Type B pancreatic cell (in vitro differentiated cells): ENCODE measurements at places on chromosomes 7 and 10.

GRCh38 chr10:91782539-91782938, 15.7 kb upstream of the TNKS2 start:
- H3K36me3 ChIP-seq = no peaks in the 10 kb centered on the region
- DNase-seq = no peak
- no peak overlapping the region for H3K27ac ChIP-seq
- H3K27me3 ChIP-seq = no peaks in the 10 kb centered on the region
- H3K4me1 ChIP-seq = peaks cover 10% of the 10 kb centered on the region
- H3K4me3 ChIP-seq = no peak overlapping the region

DNA sequence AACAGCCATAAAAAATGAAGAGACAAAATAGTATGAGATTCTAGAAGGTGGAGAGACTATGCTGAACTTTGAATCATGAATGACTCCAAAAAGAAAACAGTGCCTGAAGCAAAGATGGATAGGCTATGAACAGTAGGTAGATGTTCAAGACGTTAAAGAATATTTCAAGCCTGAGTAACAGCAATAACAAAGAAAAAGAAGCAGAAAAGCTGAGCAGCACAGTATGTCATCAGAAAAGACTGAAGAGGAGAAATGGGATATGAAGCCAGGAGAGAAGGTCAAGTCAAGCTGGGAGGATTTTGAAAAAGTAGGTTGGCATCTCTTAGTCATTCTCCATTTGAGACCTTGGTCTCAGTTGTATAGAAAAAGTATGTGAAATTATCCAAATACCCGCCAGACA, 484.4 kb downstream of the SORCS1 start:
- H3K4me1 ChIP-seq = no peaks in the 10 kb centered on the region
- H3K36me3 ChIP-seq = no peaks in the 10 kb centered on the region
- H3K27ac ChIP-seq = no peak overlapping the region
- no peak for DNase-seq
- H3K27me3 ChIP-seq = peaks cover 5% of the 10 kb centered on the region

DNA sequence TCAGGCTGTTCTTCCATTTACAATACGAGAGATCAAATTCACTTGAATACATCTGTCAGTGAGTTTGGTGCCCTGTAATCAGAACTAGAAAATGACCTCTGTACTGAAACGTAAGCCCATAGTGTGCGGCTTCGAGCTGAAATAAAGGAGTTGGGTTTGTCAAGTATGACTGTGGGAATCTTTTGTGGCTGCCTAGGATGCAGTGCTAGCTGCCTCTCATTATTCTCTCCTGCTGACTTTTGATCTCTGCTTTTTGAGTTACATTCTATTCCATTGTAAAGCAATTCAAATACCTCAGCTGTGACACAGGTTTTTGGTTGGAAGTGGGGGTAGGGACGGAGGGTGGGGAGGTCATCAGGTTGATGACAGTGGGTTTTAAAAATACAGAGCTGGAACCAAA, 40.4 kb downstream of the ICA1 start:
- no peak overlapping the region for H3K27ac ChIP-seq
- H3K4me1 ChIP-seq = peaks cover 18% of the 10 kb centered on the region
- DNase-seq = no peak
- H3K36me3 ChIP-seq = no peaks in the 10 kb centered on the region

DNA sequence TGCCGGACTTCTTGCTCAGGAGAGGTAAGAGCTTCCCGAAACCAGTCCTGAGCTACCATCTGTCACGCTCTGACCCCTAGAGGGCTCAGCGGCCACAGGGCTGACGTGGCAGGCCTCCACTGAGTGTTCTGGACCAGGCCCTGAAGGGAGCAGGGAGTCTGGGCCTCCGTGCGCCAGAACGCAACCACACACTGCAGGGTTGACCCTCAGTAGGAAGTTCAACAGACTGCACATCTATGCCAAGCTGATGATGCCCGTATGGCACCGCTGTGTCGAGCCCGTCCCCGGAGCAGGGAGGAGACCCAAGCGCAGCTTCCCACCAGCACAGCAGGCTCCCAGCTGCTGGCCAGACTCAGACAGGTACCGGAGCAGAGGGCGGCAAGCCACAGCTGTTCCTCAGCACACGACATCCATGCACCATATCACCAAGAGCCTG, 39.2 kb downstream of the CAMK2B start:
- H3K36me3 ChIP-seq = no peaks in the 10 kb centered on the region
- no peak overlapping the region for H3K27ac ChIP-seq
- peaks cover 3% of the 10 kb centered on the region for H3K27me3 ChIP-seq
- H3K4me3 ChIP-seq = no peak overlapping the region
- peaks cover 4% of the 10 kb centered on the region for H3K4me1 ChIP-seq

DNA sequence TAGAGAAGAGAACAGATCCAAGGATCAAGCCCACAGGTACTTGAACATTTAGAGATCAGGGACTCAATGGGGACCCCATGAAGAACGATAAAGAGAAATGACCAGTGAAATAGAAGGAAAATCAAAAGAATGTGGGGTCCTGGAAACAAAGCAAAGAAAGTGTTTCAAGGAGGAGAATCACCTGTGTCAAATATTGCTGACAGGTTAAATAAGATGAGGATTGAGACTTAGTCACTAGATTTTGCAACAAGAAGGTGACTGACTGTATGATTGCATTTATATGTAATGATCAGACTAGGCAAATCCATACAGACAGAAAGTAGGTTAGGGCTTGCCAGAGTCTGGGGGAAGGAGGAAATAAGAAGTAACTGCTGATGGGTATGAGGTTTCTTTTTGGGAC, 254.9 kb upstream of the NPY start:
- no peak for DNase-seq
- H3K27me3 ChIP-seq = peaks cover 3% of the 10 kb centered on the region
- H3K4me1 ChIP-seq = peaks cover 9% of the 10 kb centered on the region

DNA sequence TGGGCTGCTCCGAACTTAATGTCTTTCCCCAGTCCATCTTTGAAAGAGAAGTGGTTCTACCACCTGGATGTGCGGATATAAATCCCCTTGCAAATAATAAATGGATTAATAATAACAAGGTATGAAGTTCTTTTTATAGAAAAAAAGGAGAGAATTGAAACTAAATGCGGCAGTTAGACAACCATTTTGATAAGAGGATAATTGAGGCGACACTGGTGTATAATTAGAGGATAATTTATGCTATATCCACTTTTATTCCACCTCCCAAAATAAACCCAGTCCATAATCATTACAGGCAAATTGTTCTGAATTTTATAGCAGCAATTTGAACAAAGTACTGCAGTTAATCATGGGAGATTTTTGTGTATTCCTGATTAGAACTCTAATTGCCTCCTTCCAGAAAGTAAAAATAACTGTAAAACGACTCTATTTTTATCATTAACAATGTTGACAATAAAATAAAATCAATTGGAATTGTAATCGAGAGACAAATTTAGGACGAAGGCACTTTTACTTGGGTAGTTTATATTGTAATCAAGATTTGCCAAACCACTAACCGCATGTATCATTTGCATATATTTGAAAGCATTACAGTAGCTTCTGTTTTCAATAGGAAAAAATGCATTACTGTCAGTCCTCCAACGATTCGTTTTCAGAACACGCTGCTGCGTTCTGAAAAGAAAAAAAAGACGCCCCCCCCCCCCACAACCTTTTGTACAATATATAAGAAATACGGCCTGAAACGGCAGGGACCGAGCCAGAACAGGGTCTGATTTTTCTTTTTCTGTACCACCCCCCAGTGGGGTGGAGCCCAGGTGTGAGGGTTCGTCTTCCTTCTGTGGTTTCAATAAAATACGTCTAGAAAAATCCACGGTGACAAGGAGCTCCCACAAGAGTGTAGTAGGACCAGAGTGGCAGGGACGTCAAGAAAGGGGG, 838 bp upstream of the DLX6 start:
- peaks cover 91% of the 10 kb centered on the region for H3K27me3 ChIP-seq
- no peak for DNase-seq
- H3K4me1 ChIP-seq = peaks cover 22% of the 10 kb centered on the region

DNA sequence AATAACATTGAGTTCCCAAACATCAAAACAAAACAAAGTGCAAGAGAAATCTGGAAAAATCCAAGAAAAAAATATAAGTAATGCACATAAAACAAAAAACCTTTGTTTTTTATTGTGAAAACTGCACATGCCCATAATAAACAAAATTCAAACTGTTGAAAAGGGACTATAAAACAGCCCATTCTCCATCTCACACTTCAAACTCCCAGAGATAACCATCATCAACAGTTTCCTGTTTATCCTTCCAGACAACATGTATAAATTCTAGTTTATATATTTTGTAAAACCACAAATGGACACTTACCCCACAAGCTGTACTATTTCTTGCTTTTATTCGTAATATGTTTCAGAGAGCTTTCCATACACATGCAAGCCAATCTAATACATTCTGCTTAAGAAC, 79.3 kb downstream of the DPY19L1 start:
- H3K4me3 ChIP-seq = no peak overlapping the region
- H3K4me1 ChIP-seq = no peaks in the 10 kb centered on the region
- H3K36me3 ChIP-seq = peaks cover 19% of the 10 kb centered on the region
- no peaks in the 10 kb centered on the region for H3K27me3 ChIP-seq
- no peak for DNase-seq

- no peaks in the 10 kb centered on the region for H3K4me1 ChIP-seq
- no peak overlapping the region for H3K27ac ChIP-seq
- no peaks in the 10 kb centered on the region for H3K27me3 ChIP-seq
- H3K4me3 ChIP-seq = no peak overlapping the region
These were observed 9.4 kb upstream of the TAS2R16 start for GRCh38 chr7:123004931-123005330.

DNA sequence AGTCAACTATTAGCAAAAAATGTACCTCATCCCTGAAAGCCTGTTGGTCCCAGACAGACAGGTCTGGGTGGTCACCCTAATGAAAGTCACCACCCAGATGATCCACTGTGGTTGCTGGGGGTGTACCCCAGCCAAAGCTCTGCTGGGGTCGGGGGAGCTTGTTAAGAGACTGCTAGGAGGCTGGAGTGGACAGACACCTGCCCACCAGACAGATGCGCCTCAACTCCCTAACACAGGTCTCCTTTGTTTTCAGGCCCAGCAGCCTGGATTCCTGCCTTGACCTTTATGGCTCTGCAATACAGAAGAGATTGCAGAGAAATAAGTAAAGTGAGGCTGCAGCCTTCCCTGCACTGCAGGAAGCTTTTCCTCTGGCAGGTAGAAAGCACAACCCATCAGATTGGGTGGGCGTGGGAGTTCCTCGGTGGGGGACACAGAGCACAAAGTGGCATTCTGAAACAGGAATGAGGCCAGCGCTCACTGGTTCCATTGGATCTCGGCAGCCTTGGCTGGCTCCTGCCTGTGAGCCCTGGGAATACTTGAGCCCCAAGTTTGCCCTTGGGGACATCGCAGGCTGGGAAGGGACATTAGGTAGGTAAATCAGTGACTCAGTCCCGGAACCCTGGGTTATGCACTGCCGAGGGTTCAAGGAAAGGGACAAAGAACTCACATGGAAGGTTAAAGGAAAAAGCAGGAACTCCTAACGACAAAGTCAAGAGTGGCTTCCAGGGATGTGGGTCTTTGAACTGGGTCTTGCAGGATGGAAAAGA, 18.0 kb upstream of the ZNF488 start:
- H3K27ac ChIP-seq = peak overlapping the region; percentile 81
- peak overlapping the region; percentile 25 for H3K4me3 ChIP-seq
- peak; percentile 59 for DNase-seq
- H3K36me3 ChIP-seq = no peaks in the 10 kb centered on the region
- H3K4me1 ChIP-seq = peaks cover 25% of the 10 kb centered on the region
- H3K27me3 ChIP-seq = no peaks in the 10 kb centered on the region

DNA sequence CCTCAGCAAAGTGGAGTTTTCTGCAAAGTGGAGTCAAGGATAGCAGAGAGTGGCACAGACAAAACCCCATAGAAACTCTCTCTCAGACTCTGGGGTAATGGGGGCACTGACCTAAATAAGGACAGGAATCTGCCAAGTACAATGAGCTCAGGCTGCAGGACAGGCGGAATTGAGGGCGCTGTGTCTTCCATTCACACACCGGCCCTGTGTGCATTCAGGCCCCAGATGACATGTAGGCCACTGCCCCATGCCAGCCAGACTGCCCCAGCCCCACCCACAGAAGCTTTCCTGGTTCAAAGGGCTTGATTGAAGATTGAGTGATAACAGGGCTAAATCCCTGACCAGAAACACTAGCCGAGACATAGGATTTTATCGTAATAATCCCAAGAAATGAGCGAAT, 52.7 kb downstream of the EEPD1 start:
- H3K36me3 ChIP-seq = no peaks in the 10 kb centered on the region

DNA sequence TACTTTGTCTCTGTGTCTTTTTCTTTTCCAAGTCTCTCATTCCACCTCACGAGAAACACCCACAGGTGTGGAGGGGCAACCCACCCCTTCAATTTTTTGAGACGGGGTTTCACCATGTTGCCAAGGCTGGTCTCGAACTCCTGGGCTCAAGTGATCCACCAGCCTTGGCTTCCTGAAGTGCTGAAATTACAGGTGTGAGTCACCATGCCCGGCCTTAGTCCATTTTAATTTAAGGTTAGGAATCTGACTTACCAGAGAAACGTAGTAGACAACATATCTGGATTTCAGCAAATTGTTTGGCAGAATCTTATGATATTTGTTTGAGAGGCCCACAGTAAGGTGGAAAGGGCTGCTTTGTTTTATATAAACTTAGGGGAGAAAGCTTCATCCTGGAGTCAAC, 3.2 kb upstream of the NFKB2 start:
- no peak overlapping the region for H3K4me3 ChIP-seq
- H3K4me1 ChIP-seq = peaks cover 13% of the 10 kb centered on the region
- peak overlapping the region; percentile 53 for H3K27ac ChIP-seq
- no peaks in the 10 kb centered on the region for H3K36me3 ChIP-seq
- peaks cover 24% of the 10 kb centered on the region for H3K27me3 ChIP-seq
- no peak for DNase-seq

DNA sequence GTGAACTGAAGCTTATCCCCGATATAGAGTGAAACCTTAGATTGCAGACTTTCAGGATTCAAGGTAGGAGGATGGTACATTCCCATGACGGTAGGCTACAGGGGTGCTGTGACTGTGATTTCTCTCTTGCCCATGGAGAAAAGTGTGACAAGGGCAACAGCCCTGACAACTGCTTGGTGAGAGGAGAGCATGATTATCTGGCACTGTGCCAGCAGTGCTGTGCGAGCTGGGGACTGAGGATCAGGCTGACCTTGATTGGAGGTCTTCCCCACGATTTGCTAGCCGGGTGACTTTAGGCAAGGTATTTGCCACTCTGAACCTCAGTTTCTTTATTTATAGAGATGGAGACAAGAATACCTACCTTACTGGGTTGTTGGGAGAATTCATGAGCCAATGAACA, 229.5 kb downstream of the PTEN start:
- H3K4me1 ChIP-seq = peaks cover 6% of the 10 kb centered on the region
- no peak overlapping the region for H3K4me3 ChIP-seq
- H3K36me3 ChIP-seq = no peaks in the 10 kb centered on the region
- H3K27me3 ChIP-seq = no peaks in the 10 kb centered on the region
- H3K27ac ChIP-seq = no peak overlapping the region

GRCh38 chr7:54995166-54995565, 23.7 kb upstream of the EGFR start:
- H3K27me3 ChIP-seq = peaks cover 3% of the 10 kb centered on the region
- no peaks in the 10 kb centered on the region for H3K36me3 ChIP-seq
- H3K27ac ChIP-seq = no peak overlapping the region
- H3K4me3 ChIP-seq = no peak overlapping the region
- H3K4me1 ChIP-seq = no peaks in the 10 kb centered on the region

GRCh38 chr7:34220506-34221185, 315.3 kb downstream of the BMPER start:
- peaks cover 13% of the 10 kb centered on the region for H3K4me1 ChIP-seq
- no peaks in the 10 kb centered on the region for H3K36me3 ChIP-seq
- H3K27me3 ChIP-seq = no peaks in the 10 kb centered on the region
- no peak for DNase-seq
- H3K4me3 ChIP-seq = no peak overlapping the region

GRCh38 chr7:38299275-38299931, 26.0 kb upstream of the TARP start:
- H3K4me1 ChIP-seq = no peaks in the 10 kb centered on the region
- no peak for DNase-seq
- H3K36me3 ChIP-seq = no peaks in the 10 kb centered on the region
- H3K27ac ChIP-seq = no peak overlapping the region
- H3K4me3 ChIP-seq = no peak overlapping the region
